Fibroblast of skin of left biceps (primary cell): ENCODE measurements at places on chromosomes 16 and 17.
A peak's percentile ranks its signal among the peaks of the same experiment; 100 is the strongest.

- no peak for DNase-seq
Observed at GRCh38 chr17:7893187-7893880, 4.7 kb downstream of the CHD3 start.

GRCh38 chr17:60327901-60328273 is 64.0 kb downstream of the USP32 start:
- DNase-seq, result no peak

- no peak for DNase-seq
Observed at GRCh38 chr16:24346734-24347133, 90.6 kb downstream of the CACNG3 start.

DNA sequence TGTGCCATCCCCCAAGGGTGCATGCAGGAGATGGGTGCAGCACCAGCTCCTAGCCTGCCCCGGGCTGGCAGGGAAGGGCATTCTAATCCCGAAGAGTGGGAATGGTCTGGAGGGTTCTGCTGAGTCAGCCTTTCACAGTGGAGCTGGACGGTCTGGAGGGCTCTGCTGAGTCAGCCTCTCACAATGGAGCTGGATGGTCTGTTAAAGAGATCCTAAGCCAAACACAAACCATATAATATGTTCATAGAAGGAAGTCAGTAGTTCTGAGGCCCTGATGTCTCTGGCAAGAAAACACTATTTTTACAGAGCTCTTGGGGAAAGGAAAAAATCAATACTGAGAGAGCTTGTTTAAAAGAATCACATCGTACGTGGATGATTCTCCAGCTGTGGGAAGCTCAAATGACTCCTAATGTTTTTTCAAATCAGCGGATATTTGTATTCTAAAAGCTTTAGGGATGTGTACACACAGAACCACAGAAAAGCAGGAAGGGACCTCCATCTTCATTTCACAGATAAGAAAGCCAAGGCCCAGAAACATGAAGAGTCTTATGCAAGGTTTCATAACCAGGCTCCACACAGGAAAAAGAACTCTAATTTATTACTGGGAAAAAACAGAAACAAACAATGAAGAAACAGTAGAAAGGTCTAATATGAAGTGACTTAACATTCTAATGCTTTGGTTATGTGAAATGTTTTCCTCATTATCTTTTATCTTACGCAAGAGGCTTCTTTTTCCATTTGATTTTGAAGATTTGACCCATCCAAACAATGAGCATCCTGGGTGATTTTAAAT is 176.3 kb downstream of the VPS53 start:
- no peak for DNase-seq

DNA sequence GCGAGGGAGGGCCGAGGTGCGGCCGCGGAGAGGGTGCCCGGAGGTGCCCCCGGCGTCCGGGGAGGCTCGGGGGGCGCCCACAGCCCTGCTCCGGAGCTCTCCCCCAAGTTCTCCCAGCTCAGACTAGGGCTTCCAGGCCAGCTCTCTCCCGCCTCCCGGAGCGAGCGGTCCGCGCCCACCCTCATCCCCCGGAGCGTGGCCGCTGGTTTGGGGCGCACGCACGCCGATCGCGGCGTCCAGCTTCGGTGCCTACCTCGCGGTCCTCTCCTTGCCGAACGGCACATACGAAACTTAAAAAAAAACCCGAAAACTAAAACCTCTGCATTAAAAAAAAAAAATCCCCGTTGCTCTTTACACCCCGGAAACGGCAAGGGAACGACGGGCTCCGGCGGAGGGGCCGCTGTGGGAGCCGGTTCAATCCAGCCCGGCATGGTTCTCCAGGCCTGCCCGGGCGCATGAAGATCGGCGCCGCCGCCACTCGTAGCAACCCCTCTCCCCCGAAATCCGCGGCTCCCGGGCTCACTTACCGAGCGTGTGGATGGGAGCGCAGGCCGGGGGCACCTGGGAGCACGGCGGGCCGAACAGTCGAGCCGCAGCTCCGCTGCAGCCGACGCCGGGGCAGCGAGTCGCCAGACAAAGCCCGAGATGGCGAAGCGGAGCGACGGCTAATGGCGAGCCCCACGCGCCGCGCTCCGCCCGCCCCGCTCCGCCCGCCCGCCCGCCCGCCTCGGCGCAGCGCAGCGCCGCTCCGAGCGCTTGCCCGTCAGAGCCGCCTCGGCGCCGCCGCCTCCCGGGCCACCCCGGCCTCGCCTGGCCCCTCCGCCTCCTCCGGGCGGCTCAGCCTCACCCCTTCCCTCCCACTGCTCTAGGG is 973 bp upstream of the UBTF start:
- DNase-seq, result no peak

DNA sequence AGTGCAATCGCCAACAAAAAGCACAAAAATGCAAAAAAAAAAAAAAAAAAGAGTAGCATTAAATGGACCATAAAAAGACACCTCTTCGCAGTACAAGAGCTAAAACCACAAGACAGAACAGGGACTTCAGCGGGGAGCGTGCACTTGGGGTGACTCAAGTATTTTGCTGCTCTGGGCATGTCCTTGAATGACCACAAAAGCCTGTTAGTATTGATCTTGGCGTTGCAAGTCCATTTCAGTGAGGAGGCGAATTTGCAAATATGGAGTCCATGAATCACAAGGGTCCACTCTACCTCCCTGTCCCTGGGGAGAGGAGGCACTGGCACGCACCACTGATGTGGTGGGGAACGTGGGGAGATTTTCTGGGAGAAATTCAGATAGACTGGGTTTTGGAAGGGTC is 78.9 kb downstream of the CNGB1 start:
- DNase-seq, result peak; percentile 15

DNA sequence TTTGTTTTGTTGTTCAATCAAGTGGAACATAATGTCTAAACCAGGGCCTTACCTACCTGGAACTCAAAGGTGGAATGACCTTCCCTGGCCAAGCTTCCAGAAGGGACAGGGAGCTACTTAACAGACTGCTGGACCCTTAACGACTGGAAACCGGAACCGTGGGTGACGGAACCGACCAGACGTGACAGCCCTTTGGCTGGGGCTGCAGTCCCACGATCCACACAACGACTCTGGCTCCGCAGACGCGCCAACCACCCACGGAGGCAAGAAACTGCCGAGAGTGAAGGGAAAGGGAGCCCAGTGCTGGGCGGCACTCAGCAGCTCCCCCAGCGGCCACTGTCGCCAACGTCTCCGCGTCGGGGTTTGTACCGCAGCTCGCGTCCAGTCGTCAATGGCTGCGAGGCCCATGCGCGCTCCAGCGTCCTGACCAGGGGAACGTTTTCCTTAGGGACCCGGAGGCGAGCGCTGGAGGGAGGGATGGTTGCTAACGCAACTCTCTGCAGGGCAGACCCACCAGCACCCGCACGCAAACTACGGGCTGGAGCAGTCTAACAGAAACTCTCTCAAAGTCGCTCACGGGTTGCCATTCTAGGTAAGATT is 5.5 kb upstream of the KIF22 start:
- no peak for DNase-seq

- DNase-seq, result peak; percentile 9
Observed at GRCh38 chr17:6749519-6749918, 6.3 kb upstream of the XAF1 start.

- no peak for DNase-seq
Observed at GRCh38 chr17:39606434-39607056, 1.2 kb downstream of the NEUROD2 start.

GRCh38 chr17:14959106-14959648 is 305.9 kb downstream of the PMP22 start:
- no peak for DNase-seq

DNA sequence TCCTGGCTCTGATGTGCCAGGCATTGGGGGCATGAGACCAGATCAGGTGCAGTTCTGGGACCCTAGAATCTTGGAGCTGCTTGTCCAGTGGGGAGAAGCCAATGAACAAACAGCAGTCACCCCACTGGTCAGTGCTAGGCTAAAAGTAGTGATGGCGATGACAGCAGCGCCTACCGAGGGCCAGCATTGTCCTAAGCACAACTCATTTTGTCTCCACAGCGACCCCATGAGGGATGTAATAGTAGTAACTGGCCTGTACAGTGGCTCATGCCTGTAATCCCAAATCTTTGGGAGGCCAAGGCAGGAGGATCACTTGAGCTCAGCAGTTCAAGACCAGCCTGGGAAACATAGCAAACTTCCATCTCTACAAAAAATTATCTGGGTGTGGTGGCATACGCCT is 6.2 kb downstream of the SMCR8 start:
- no peak for DNase-seq

GRCh38 chr16:4859900-4860255 is 12.6 kb downstream of the UBN1 start:
- DNase-seq, result no peak

GRCh38 chr16:85328676-85329058 is 216.4 kb upstream of the CIBAR2 start:
- no peak for DNase-seq

DNA sequence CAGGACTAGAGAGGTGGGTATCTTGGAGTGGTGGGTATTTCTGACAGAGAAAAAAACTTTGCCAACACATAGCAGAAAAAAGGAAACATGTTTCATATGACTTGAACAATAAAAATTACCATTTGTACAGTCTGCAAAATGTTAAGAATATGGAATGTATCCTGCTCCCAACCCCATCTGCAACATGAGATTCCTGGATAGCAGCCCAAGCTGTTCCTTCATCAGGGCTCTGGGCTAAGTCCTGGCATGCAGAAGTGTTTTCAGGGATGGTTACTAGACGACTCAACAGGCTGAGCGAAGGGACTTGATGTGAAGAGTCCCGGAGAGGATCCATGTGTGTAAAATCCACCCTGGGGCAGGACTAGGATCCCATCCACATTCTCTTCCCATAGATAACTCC is 121.0 kb upstream of the IRX3 start:
- peak; percentile 72 for DNase-seq

DNA sequence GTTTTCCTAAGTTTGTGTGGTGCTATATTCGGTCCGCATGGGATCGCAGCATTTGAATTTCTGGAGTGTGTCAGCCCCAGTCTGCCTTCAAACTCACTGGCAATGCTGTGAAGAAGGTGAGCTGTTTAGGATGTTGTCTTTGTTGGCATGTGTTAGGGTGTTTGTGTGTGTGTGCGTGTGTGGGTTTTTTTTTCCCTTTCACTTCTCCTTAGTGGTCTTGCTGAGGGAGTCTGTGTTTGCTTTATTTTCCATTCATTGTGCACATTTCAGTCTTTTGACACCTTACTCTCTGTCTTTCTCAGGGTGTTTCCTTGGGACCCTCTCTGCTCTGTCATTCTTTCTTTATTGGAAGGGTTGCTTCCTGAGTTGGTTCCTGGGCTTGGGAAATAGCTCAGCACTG is 27.7 kb upstream of the RBFOX1 start:
- DNase-seq, result no peak

GRCh38 chr17:4986951-4987766 is at the start of gene CAMTA2:
TSS of gene CAMTA2 (minus strand) at chr17:4987675. CDS start at chr17:4986222, 1,453 bp downstream.
- peak; percentile 32 for DNase-seq

- no peak for DNase-seq
Observed at GRCh38 chr16:84559311-84559932, 55.0 kb upstream of the MEAK7 start.

GRCh38 chr16:12601290-12601900 is 202.3 kb downstream of the CPPED1 start:
- DNase-seq, result no peak

DNA sequence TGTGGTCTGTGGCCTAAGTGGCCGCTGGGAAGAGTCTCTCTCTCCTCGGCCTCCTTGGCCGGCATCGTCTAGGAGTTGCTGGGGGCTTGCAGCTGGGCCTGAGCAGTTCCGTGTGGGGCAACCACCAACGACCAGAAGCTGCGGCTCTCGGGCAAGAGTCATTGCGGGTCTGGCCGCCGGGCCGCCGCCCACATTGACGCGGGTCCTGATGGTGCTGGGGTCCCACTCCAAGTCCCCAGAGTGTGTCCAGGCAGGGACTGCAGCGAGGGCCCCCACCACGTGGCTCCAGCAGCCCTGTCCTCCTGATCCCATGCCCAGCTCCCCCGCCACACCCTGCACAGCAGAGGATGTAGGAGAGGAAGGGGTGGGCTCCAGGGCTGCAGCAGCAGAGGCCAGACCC is 30.9 kb downstream of the UNKL start:
- DNase-seq, result no peak
